NCI-H2107 (cell line): ENCODE measurements at places on chromosomes 2 and 18.
A peak's percentile ranks its signal among the peaks of the same experiment; 100 is the strongest.

- DNase-seq: no peak
Measured at GRCh38 chr2:195404651-195405050, 252.4 kb upstream of the SLC39A10 start.

GRCh38 chr2:203396667-203397066 lies 68.5 kb downstream of the ABI2 start:
- DNase-seq: no peak

GRCh38 chr2:227308784-227309183 lies 16.3 kb upstream of the MFF start:
- DNase-seq: no peak

DNA sequence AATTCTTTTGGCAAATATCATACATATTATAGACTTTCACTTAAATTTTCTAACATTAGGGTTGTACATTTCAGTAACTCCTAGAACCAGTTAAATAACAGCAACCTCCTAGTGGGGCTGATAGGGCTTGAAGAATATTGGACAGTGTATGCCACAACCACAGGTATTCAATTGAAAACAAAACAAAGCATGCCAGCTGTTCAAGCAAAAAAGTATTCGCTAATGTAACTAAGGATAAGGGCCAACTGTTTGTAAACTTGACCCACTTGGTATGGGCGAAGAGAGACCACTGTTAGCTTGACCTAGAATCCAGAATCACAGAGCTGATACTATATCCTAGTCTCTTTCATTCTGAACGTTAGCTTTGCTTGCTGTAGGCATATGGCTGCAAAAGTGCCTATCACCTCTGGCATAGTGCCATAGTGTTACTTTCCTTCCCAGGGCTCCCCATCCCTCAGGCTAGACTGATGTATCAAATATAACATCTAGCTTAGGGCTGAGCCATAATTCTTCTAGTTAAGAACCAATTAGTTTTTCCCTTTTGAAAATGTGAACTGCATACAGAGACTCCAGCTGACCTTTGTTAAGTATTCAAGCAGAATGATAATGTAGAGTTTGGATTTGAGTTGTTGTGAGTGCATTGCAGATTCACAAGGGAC lies 458.8 kb upstream of the NRXN1 start:
- DNase-seq: peak; percentile 3

DNA sequence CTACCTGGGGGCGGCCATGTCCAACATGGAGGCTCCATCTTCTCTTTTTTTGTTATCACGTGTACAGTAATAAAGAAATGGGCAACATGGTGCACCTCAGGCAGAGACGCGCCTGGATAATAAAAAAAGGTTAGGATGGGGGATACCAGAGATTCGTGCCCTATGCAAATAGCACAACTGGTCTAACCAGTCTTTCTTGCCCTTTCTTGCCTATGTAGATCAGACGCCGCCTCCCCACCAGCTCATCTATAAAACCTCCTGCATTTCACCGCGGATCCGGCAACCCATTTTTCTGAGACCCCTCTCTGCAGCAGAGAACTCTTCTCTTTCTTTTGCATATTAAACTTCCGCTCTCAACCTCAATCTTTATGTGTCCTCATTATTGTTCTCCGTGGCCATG lies 68.7 kb downstream of the MYL12B start:
- DNase-seq: no peak

DNA sequence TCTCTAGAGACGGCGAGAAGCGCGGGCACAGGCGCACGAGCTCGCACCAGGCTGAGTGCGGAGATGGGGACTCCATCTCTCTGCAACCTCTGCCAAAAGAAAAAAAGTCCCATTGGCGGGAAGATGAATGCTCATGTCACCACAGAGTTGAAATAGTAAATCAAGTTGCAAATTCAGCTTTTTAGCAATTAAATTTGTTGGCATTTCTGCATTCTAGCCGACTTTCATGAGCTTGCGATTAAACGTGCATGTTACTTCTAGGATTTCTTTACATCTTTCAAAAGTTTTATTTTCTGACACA lies 588 bp downstream of the CHAC2 start:
- DNase-seq: no peak

- DNase-seq: no peak
Measured at GRCh38 chr2:50691513-50691912, 340.4 kb downstream of the NRXN1 start.

DNA sequence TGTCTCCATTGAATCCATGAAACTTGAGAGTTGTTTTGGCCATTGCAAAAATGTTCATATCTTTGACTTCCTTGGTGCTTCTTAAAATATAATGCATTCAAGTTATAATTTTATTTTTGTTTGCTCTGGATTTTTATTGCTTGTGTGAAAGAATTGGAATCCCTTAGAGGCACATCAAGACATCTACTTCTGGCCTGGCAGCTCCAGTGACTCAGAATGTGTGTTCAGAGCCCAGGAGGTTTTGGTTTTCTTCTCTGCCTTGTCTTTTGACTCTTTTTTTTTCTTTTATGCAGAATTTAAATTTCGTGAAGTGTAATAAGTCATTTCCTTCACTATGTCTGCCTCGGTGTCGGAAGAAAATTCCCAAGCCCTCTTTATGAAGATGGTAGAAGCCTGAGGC lies 180.2 kb downstream of the LTBP1 start:
- no peak for DNase-seq

DNA sequence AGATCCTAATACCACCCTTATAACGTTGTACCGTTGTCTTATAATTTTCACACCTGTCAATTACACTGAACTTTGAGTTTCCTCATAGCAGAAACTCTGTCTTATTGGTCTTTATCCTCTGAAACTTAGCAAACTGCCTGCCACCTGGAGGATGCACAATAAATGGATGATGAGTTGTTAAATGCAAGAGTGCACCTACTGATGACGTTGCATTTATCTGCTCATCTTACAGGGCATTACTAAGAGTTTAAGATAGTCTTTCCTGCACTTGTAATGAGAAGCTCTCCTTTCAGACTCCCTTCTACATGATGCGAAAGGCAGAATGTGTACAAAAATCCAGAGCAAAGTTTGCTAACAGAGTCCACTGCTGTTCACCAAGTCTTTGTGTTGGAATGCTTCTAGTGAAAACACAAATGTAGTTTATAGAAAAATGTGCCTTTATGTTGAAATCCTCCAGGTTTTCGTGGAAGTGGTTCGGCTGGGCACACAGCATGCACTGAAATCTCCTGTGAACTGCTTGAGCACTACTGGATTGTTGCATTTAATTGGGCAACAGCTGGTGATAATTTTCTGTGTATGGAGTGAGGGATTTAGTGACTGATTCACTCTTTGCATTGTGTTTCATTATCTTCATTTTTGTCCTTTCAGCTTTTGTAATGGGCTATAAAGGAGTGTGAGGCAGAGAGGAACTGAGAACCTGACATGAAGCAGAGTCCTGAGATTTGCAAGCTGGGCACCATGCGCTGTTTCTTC lies 665.8 kb upstream of the ID2 start:
- no peak for DNase-seq

DNA sequence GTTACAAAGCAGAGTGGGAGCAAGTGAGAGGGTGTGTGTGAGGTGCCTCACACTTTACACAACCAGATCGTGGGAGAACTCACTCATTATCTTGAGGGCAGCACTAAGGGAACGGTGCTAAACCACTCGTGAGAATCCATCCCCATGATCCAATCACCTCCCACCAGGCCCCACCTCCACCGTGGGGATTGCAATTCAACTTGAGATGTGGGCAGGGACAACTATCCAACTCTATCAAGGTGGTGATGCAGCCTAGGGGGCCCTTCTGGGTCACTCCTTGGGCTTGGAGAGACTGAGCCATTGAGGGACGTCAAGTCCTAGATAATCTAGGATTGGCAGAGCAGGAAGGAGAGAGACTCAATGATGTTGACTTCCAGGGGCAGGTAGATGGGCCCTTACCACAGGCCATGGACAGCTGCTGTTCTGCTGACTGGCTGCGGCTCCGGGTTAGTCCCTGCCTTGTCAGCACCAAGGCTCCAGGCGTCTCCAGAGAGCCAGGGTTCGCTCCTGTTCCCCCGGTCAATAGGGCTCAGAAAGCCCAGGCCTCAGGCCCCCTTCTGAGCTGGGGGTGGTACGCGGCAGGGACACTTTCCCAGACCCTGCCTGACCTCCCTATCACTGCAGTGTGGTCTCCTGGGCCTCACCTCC lies 193.2 kb upstream of the HS6ST1 start:
- no peak for DNase-seq

GRCh38 chr2:127197475-127198385 lies 22.4 kb downstream of the CYP27C1 start:
- DNase-seq: peak; percentile 71

DNA sequence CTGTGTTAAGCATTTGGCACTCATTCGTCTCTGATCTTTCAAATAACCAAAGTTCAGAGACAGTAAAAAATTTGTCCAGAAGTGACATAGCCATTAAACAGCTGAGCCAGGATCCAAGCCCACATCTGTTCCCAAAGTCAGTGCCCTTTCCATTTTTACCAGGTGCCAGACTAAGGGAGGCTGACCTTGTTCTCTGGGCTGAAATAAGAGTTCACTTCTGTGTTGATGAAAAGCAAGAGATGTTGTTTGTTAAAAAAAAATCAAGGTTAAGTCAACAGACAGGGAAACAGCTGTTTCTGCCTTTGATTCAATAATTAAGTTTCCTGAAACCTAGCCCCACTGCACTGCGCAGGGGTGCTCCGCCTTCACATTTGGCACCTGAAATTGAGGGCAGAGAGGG lies 117.1 kb downstream of the PRKRA start:
- DNase-seq: no peak

- no peak for DNase-seq
Measured at GRCh38 chr2:191105082-191105481, 45.7 kb downstream of the STAT4 start.
